ENCODE measurements at places on chromosomes 2 and 18.
A peak's percentile ranks its signal among the peaks of the same experiment; 100 is the strongest.

DNA sequence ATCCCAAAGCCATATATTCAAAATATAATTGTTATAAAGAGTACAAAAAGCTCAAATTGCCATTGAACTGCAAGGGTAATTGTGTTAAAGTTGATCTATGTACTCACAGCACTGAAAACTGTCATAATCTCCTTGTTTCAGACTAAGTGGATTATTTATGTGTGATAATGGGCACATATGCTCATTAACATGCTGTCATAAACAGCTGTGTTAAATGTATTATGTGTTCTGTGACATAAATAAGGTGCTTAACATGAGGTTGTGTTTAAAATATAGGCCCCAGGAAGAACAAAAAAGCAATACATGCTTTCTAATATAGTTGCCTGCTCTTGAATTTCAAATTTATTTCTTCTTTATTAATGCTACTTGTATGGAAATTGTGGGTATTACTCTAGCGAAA lies 409.5 kb downstream of the DCC start:
- DNase-seq: no peak

- no peak for DNase-seq
Observed at GRCh38 chr2:52536929-52537460, 1230.6 kb upstream of the CHAC2 start.

GRCh38 chr2:229133155-229133772 lies 137.8 kb downstream of the PID1 start:
- no peak for DNase-seq

DNA sequence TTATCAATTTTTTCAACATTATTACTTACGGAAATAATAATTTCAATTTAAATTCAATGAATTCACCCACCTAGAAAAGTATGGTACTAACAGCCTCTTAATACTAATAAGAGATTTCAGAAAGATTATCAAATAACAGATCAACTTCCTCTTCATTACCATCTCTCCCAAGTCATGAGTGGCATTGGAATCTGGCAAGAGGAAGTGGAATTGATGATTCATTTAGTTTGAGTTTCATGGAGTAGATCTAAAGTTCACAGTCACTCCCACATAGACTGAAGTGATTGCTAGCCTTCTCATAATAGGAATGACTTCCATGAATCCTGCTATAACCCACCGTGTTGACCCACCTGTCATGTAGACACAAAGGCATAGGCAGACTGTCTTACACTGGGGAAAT lies 77.7 kb upstream of the WDR75 start:
- no peak for DNase-seq

DNA sequence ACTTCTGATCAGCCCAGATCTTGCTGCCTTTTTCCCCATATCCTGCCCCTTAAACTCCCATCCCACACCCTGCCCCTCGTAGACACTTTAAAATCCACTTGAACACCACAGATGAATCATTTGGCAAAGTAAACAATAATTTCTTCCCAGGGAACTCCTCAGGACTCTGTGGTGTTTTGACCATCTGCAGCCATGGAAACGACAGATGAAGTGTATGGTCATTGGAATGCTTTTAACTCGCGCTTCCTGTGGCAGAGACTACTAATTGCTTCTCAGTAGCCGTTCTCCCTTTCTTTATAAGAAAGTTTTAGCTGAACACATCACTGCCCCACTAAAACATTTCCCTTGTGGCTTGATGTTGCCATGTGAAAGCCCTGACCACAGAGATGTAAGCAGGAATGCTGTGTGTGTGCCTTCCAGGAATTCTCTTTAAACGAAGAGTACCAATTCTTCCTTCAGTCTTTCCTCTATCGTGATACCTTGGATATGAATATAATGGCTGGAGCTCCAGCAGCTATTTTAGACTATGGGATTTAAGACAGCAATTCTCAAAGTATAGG lies 92.7 kb upstream of the PARD3B start:
- DNase-seq: no peak

- no peak for DNase-seq
Observed at GRCh38 chr2:219369447-219369861, 18.3 kb downstream of the DNPEP start.

- no peak for DNase-seq
Observed at GRCh38 chr18:68494802-68495581, 219.9 kb downstream of the TMX3 start.

- DNase-seq: no peak
Observed at GRCh38 chr2:83221258-83221657, 1237.8 kb downstream of the SUCLG1 start.

DNA sequence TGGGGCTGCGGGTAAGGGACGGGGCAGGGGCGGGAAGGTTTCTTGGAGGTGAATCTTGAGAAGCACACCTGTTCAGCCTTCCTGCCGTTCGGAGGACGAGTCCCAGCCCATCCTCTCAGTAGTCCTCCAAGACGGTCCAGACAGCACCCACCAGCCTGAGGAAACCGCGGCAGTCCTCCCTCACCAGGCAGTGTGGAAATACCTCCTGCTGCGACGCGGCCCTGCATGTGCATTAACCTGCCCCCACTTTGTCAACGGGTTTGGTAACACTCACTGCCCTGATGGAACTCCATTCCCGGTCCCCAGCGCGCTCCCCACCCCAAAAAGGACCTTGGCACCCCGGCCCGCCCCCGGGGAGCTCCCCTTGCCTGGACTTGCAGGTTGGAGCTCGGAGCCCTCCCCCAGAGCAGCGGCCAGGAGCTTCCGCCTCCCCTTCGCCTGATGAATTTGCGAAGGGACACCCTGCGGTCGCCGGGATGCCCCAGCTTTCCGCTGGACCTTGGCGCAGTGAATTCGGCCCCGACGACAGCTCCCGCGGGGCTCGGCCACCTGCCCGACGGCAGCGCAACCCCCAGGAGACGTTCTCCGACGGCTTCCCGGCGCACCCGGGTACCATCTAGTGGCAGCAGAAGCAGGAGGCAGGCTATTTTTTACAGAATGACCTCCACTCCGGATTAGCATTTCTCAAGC lies 31.5 kb downstream of the ACVR1C start:
- peak; percentile 51 for DNase-seq

DNA sequence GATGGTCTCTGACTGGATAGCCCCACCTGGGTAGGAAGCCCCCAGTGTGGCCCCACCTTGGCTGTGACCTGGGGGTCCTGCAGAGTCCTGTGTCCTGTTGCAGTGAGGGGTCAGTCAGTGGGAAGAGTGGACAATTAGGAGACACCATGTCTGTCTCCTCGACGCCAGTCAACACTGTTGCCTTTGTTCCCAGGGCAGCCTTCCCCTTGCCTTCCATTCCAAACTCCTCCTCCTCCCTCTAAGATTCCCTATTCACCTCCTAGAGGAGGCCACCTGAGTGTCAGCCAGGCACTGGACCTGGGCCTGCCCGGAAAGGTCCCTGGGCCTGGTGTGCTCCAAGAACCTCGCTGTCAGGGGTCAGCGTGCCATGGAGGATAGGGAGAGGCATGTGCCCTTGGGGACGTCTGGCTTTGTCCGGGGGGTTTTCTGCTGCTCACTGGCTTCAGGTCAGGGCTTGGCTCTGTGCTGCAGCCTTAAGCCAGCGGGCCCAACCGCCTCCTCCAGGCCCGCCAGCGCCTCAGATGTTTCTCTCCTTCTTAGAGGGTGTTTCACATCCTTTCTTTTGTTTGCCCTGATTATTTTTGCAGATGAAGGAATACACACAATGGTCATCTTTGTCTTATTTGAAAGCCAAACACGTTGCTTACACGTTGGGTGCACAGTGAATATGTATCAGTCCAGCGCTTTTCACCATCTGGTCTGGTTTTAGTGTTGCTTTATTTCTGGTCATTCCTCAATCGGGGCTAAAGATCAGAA lies 68.9 kb downstream of the HPCAL1 start:
- DNase-seq: no peak
